ENCODE measurements at places on chromosomes 11 and 22.

GRCh38 chr11:595400-595799 is 19.1 kb downstream of the PHRF1 start:
- DNase-seq: no peak

GRCh38 chr11:62306227-62306626 is 7.4 kb upstream of the SCGB1D4 start:
- DNase-seq: no peak

DNA sequence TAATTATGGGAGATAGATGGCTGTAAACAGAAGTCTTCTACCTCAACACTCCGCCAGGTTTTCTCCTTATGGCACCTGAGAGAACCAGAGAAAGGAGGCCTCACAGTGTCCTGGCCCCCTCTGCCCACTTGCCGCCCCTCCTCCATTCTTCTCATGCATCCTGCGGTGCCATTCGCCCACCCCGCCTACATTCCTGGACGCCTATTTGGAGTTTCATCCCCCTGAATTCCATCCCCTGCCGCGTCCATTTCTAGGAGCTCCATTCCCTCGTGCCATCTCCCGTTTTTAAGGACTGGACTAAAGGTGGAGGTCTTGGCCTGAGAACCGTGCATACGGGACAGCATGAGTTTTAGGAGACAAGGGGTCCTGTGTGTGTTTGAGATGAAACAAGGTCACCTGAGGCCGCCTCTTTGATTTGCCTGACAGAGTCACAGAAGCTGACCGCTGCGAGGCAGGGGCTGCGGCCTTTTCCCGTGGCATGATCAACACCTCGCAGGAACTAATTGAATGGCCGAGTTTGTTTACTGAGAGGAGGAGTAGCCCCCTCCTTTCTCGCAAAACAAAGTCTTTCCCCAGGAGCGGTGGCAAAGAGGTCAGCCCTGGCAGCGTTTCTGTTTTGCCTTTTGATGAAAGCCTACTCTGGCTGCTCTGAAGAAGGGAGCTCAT is 246.2 kb downstream of the ST3GAL4 start:
- no peak for DNase-seq

- DNase-seq: no peak
Measured at GRCh38 chr22:31055117-31055634, 25.9 kb upstream of the SMTN start.

- no peak for DNase-seq
Measured at GRCh38 chr11:130181295-130182272, 22.0 kb downstream of the ST14 start.

- DNase-seq: no peak
Measured at GRCh38 chr11:101563166-101563565, 20.6 kb downstream of the TRPC6 start.

DNA sequence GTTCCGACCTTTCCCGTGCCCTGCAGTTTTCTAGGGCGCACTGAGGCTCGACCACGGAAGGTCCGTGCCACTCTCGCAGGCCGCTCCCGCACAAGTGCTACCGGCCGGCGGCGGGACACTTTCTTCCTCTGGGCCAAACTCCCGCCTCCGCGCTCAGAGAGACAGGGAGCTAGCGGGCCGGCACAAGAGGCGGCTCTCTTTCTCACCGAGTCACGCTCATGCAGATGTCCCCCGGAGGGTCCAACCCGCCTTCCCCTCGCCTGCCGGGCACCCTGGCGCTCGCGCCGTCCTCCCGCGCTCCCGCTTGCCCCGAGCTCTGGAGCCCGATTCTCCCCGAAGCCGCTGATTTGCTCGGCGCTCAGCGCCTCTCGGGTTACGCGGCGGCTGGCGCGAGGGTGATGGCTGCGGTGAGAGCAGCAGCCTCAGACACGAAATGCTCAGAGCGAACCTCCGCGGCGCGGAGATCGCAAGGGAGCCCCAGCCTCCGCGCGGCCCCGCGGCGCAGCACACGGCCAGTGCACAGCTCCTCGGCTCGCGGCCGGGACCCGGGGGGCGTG is 1.0 kb downstream of the LMO1 start:
- DNase-seq: peak; percentile 31

DNA sequence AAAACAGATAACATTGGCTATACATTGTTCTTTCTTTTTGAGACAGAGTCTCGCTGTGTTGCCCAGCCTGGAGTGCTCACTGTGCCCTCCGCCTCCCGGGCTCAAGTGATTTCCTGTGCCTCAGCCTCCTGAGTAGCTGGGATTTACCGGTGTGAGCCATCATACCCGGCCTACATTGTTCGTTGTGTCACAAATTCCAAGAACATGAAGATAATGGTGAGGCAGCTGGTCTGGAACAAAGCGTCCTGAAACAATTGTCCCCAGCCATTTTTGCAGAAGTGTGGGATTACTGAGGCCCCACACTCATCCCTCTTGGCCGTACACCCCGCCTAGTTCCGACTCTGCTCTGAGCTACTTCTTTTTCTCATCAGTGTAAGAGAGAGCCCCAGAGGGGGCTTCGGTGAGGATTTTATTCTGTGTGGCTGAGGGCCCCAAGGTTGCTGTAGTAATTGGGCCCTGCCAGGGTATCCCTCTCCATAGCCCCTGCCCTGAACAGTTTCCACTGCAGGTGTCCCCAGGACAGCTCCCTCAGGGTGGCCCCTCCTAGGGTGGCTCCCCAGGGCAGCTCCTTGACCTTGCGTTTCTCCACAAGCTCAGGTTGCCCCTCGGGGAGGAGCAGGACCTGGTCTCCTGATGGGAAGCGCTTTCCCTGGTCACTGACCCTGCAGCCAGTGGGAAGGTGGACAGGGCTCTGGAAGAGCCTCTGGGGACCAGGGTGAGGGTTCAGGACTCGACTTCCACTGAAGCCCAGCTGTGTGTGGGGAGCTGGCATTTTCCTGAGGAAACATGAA is 13.1 kb upstream of the ARSA start:
- no peak for DNase-seq

DNA sequence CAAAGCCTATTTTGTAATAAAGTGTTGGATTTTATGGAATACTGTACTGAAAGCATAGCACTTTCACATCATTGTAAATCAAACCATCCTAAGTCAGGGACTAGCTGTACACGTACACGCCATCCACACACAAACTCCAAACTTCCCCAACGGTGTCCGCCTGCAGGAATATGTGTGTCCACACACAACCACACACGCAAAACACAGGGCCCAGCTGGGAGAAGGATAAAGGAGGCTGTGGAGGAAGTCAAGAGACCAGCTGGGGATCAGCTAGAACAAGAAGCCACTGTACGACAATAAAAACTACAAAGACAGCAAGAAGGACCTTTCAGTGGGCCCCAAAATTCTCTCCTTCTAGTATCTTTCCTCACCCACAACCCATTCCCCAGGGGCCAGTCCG is 1.6 kb downstream of the TRIM29 start:
- DNase-seq: no peak

- DNase-seq: no peak
Measured at GRCh38 chr22:47605441-47605840, 843.0 kb downstream of the TBC1D22A start.

- no peak for DNase-seq
Measured at GRCh38 chr22:17802822-17803221, 28.6 kb upstream of the BID start.

- DNase-seq: no peak
Measured at GRCh38 chr11:2307501-2308331, 5.9 kb downstream of the TSPAN32 start.

GRCh38 chr11:5065027-5065426 is 4.3 kb upstream of the OR52E1 start:
- DNase-seq: no peak

- DNase-seq: peak; percentile 87
Measured at GRCh38 chr11:59560702-59561473, 49.5 kb downstream of the OR4D9 start.

- no peak for DNase-seq
Measured at GRCh38 chr11:64519541-64519940, 71.5 kb upstream of the SLC22A12 start.

DNA sequence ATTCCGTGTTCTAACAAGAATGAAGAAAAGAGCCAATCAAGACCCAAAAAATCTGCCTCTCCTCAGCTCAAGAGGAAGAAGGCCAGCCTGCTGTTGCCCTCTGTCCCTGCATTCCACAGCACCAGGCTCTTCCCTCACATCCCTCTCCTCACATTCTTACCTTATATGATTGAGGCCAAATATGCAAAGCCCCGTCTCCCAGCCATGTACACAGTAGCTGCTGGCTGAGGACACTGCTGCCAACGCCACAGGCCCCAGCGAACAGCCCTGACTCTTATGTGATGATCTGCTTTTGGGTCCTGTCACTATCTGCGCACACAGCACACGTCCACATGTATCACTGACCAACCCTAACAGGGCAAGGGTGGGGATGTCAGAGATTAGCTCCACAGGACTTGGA is 60.2 kb downstream of the MICAL3 start:
- DNase-seq: no peak

Measured in stimulated activated naive CD8-positive, alpha-beta T cell treated with anti-CD3 and anti-CD28 coated beads, Interleukin-15, Interleukin-2, amounts not matched to agents 100 U/mL and 50 U/mL, for 24 hours (primary cell).